Chondrocyte (in vitro differentiated cells): ENCODE measurements at places on chromosomes 3 and 15.

- DNase-seq: no peak
Measured at GRCh38 chr3:184134746-184135148, 411 bp upstream of the EIF2B5 start.

DNA sequence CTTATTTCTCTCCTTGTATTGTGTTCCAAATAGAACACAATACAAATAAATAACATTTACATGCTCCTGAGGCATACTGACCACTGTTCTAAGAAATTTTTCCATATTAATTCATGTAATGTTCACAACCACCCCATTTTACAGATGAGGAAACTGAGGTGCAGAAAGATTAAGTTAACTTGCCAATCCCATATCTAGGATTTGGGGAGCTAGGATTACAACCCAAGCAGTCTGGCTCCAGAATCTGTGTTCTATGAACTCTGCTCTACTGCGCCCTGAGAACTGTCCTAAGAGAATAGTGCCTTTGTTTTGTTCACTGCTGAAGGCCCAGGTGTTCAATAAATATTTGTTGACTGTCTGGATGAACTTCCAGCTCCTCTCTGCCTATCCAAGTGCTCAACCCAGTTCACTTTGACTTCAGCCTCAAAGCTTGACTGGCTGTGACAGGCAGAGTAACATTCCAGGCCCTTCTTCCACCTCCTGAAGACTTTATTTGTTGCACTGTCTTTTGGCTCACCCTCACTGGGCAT, 3.1 kb downstream of the NEK10 start:
- no peak for DNase-seq

DNA sequence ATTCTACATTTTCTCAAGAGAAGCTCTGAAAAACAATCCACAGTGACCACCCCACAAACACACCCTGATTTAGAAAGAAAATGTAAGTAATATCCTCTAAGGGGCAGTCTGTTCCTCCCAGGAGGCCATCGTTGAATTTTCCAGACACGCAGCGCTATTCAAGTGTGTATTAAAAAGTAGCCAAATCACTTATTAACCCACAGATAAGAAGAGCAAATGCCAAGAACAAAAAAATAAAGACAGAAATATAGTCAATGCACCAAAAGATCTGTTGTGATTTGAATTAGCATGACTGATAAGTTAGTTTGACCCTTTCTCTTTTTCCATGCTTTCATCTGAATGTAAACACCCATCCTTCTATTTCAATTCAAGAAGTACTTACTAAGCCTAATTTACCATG, 622.8 kb upstream of the ZNF385D start:
- DNase-seq: no peak

DNA sequence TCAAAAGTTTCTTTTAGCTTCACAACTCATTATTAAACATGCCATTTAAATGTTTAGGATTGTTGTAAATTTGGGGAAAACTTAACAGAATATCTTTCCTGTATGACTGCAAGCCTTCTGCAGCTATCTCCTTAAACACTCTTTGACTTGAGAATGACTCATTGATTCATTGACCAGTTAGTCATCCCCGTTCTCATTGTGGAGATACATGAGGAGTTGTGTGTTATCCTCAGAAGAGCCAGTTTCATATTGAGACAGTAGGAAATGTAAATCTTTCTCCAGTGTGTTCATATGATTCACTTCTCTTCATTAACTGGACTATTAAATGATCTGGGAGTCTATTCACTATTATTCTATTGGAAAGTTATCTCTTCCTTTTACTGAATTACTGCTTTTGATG, 83.0 kb downstream of the CRYGS start:
- no peak for DNase-seq

GRCh38 chr3:179330438-179330837, 7.6 kb downstream of the ZNF639 start:
- no peak for DNase-seq

DNA sequence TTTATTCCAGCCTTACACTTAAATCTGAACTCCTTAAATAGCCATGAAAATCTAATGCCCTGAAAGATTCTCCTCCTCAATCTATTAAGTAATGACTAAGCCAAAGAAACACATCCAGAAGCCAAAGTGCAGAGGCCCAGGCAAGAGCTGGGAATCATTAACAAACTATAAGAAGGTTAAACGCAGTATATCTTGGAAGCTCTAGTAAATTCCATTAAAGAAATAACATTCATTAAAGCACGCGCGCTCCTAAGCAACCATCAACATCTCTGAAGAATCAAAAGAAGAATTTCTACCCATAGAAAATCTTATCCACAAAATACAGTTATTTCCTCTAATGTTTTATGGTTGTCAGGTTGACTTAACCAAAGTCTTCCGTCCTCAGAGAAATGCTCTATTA, 29.5 kb downstream of the MB21D2 start:
- DNase-seq: no peak

GRCh38 chr3:184178521-184179138, 4.0 kb downstream of the AP2M1 start:
- no peak for DNase-seq

DNA sequence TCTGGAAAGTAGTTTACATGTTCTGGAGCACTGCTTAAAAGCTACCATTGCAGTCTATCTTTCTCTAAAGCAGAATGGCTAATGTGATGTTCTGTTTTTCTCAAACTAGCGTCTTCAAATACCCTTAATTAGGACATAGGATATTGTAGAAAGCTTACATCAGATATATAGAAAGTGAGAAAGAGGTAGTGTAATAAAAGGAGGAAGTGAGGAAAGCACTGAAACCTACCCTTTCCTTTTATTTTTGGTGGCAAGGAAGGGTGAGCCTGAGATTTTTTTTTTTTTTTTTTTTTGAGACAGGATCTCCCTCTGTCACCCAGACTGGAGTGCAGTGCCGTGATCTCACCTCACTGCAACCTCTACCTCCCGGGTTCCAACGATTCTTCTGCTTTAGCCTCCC, 9.4 kb downstream of the SENP2 start:
- DNase-seq: no peak

- no peak for DNase-seq
Measured at GRCh38 chr3:191026746-191027145, 164.3 kb upstream of the GMNC start.

DNA sequence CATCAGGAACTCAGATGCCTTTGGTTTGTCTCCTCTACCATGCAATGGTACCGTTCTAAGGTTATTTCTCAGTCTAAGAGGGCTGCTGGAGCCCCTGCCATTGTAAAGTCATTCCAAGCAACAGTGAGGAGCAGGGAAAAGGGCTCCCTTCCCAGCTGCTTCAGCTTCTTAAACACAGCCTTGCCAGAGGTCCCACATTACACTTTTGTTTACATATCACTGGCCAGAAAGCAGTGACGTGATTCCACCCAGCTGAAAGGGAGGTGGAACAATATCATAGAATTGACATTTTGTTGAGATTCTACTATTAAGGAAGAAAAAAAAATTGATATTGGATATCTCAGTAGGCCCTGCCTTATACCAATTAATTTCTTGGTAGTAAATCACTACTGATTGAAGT, 194.6 kb downstream of the SUCLG2 start:
- no peak for DNase-seq

GRCh38 chr3:123723522-123724168, 138.8 kb upstream of the HACD2 start:
- DNase-seq: no peak

GRCh38 chr3:3589715-3590130, 209.5 kb upstream of the LRRN1 start:
- no peak for DNase-seq

DNA sequence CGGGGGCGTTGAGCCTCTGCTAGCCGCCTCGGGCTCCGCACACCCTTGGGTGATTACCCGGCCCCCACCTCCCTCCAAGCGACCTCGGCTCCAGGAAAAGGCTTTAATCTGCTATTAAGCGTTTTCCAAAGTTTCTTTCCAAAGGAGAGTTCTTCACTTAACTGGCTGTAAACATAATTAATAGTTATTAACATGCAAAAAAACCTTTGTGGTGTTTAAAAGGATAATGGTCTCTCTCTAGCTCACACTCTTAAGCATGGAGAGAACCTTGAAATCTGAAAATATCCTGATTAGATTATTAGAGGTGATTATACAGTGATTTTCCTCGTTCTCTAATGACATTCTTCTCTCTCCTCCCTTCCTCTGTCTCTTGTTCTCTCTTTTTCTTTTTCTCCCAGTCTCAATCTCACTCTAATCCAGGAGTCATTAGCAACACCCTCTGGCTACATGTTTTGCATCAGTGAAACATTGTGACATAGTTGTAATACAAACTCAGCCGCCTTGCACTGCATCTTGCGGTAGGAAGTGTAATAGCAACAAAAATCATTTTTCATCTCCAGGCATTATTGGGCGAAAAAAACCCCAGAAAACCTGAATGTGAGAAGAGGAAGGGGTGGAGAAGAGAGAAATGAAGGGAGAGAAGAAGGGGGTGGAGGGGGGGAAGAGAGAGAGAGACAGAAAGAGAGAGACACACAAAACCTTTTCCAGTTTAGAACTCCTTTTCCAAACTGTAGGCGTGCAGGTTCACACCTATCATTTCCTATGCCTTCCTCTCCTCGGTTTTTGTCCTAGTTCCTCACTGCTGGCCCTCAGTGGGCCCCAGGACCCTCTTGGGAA, 24.4 kb downstream of the NR2F2 start:
- no peak for DNase-seq

GRCh38 chr3:184874709-184875644, 63.0 kb downstream of the VPS8 start:
- no peak for DNase-seq

DNA sequence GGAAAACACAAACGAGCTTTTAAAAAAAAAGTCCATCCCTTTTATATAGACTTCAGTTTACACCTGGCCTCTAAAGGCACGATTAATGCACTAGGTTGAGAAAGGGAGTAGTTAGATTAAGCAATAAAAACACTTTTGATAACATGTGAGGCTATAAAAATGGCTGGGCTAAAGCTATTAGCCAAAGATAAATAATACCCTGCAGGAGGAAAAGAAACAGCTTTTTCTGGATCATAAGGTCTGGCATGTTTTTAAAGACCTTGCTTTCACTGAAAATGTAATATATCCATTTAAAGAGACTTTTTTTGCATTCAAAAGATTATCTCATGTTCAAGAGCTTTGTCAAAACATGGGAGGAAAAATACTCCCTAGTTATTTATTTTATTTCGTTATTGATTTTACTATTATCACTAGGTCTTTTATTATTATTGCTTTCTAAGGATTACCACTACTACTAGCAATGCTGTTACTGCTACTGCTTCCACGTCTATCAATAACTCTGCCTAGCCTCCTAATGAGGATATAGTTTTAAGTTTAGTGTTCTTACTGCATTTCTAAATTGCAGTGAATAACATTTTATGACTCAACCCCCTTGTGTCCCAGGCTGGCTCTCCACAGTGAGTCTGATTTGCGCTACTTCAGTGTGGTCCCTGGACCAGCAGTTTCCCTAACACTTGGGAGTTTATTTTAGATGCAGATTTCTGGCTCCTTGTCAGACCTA, 93.4 kb downstream of the THRB start:
- no peak for DNase-seq

DNA sequence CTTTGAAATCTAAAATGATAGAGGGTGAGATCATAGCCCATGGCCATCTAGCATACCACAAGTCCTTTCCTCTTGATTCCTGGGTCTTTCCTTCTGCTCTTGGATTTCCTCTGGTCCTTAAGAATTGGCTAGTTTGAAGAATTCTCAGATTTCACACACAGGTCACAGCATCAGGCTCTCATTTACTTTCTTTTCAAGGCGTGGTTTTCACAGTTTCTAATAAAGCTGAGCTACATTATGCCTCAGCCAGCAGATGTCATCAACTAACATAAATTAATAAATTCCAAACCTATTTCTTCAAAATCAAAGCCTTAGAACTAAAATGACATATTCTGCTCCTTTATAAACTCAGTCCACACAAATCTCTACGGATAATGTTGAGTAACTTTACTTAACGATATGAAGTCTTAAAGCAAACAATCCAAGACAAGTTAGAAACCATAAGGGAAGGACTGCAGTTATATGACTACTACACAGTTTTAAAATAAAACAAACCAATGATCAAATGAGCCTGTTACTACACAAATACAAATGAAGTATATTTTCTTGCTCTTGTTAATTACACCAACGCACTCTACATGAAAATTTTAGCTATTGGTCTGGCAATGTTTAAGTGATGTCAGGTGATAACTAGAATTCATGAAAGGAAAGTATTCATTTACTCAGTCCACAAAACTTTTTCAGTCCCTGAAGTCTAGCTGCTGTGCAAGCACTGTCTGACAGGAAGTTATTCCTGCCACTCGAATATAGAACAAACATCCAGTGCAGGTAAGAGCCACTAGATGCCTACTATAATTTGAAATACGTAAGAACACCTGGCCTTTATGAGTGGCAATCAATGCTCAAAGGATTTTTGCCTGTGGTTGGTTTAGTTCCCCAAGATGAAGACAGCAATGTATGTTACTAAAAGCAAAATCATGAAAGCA, 9.2 kb downstream of the CCDC14 start:
- DNase-seq: no peak

DNA sequence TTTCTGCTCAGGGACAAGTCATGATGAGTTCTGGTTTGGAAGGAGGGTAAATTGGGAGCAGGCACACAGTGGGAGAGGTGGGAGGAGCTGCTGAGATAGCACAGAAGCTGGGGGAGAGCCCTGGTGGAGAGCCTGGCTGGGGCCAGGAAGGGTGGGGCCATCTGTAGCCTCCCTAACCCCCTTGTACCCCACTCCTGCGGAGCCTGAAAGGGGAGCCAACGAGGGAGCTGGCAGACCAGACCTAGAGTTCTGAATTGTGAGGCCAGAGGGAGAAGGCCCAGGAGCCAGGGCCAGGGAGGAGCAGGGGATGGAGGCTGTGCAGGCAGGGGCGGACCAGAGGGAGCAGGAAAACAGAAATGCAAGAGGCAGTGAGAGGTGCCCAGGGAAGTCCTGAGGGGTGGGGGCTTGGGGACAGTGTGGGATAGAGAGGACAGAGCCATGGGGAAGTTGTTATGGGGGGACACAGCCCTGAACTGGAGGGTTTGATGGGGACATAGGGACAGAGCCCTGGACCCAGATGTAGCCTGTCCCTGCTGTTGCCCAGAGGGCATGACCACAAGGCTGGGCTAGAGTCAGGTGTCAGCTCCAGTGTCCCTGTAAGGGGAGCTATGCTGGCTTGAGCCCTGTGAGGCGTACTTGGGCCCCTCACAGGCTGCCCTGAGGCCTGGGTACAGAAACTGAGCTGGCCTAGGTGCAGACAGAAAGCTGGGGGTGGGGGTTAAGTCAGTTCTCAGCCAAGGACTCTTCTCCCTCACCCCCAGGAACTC, 1.2 kb downstream of the TMIE start:
- peak; percentile 68 for DNase-seq

DNA sequence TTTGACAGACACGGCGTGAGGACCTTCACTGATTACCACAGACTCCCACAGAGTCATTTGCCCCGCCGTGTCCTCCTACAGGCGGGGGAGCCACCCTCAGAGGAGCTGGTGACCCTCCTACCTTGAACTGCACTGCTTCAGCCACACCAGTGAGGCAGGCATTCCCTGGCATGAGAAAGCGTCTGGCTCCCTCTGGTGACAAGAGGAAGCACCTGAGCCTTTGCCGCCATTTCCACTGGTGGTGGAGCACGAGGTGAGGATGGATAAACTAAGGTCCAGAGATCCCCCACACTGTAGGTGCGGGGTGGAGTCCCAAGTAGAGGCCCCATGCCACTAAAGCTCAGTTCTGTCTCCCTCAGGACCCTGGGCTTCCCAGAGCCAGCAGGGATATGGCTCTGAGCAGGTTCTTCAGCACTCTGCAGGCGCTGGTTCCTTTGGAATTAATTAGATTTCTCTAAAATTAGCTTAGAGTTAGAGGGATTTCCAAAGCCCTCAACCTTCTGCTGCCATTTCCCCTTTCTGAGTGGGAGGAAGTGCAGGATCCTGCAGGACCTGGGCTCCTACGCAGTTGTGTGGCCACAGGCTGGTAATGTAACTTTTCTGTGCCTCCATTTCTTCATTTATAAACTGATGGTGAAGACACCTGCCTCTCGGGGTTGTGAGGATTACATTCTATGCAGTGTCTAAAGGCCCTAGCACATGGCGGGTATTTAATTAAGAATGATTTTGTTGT, 224.0 kb downstream of the SLCO3A1 start:
- no peak for DNase-seq
